Astrocyte of the spinal cord (primary cell): ENCODE measurements at places on chromosomes 12 and 14.
A peak's percentile ranks its signal among the peaks of the same experiment; 100 is the strongest.

DNA sequence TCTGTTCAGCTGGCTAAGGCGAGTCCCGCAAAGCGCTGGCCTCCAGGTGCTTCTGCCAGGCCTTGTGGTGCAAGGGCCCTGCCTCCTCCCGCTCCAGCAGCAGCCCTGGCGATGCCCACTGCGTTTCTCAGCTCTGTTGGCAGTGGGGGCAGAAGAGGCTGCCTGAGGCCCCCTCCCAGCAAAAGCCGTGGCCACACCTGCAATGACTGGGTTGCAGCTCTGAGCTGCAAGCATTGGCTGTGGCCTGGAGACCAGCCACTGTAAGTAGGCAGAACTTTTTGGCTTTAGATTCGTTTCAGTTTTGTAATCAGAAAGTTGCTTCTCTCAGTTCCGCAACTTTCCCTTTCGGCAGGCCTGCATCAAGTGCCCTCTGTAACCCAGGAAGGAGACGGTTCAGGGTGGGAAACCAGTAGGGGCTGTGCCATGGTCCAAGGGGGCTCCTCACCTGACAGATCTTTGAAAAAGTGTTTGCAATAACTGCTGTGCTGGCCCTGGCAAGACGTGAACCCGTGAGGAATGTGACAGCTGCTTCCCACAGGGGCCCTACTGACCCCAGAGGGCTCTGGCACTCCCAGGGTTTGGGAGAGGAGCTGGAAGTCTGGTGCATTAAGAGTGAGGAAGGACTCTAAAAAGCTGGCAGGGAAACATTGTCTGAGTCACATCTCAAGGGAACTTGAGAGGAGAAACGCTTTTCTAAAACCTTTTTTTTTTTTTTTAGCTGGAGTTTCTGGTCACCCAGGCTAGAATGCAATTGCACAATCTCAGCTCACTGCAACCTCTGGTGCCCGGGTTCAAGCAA is 54.5 kb upstream of the MAX start:
- DNase-seq, result peak; percentile 59

DNA sequence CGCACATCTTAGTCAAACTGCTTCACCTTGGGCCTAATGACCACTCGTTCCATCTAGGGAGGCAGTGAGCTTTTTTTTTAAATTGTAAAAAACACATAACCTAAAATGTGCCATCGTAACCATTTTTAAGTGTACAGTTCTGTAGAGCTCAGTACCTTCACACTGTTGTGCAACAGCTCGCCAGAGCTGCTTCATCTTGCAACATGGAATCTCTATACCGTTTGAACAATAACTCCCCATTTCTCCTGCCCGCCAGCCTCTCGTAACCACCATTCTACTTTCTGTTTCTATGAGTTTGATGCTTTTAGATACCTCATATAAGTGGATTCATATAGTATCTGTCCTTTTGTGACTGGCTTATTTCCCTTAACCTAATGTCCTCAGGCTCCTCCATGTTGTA is 196.2 kb downstream of the CHST11 start:
- no peak for DNase-seq

GRCh38 chr12:132021031-132021871 is 71.5 kb downstream of the EP400 start:
- no peak for DNase-seq

DNA sequence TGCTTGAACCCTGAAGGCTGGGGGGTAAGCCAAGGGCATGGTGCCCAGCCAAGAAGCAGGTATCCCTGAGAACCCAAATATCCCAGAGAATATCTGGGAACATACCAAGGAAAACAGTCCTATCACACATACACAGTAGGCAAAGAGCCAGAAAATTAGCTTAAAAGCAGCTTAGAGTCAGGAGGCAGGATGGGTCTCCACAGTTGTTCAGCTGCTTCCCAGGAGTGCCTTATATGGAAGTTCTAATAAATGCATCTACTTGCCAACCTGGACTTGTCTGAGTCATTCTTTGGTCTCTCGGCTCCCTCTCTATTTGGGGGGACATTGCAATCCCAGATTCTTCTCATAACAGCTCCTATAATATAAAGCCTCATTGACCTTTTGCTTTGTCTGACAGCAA is 9.0 kb upstream of the GPR135 start:
- peak; percentile 76 for DNase-seq

GRCh38 chr12:32076941-32077340 is 29.7 kb upstream of the BICD1 start:
- DNase-seq, result no peak

DNA sequence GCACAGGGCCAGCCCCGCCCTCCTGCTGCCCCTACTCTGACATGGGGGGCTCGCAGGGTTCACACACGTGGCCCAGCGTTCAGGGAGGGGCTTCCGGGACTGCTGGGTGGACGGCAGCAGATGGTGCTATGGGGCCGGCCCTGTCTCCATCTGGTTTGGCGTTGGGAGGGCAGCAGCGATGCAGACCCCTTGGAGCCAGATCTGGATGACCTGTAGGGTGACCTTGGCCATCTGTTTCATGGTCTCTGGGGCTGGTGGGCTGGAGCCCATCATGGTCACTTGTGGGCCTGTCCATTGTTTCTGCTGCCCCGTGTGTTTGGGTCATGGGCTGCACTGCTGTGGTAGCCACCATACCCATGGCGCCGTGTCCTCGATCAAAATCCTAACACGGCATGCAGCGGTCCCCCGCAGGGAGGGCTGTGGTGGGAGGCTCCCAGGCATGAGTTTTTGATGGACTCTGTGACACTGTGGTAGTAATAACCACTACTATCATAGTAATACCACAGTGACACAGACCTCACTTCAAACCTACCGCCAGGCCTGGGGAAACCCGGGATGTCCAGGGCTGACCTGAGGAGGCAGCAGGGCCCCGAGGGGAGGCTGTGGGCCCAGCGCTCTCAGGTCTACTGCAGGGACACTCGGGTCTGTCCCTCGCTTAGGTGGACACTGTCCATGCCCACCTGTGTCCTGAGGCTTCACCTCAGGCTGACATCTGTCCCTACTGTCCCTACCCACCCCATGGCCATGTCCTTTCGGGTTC is 359.4 kb downstream of the TMEM121 start:
- DNase-seq, result no peak

DNA sequence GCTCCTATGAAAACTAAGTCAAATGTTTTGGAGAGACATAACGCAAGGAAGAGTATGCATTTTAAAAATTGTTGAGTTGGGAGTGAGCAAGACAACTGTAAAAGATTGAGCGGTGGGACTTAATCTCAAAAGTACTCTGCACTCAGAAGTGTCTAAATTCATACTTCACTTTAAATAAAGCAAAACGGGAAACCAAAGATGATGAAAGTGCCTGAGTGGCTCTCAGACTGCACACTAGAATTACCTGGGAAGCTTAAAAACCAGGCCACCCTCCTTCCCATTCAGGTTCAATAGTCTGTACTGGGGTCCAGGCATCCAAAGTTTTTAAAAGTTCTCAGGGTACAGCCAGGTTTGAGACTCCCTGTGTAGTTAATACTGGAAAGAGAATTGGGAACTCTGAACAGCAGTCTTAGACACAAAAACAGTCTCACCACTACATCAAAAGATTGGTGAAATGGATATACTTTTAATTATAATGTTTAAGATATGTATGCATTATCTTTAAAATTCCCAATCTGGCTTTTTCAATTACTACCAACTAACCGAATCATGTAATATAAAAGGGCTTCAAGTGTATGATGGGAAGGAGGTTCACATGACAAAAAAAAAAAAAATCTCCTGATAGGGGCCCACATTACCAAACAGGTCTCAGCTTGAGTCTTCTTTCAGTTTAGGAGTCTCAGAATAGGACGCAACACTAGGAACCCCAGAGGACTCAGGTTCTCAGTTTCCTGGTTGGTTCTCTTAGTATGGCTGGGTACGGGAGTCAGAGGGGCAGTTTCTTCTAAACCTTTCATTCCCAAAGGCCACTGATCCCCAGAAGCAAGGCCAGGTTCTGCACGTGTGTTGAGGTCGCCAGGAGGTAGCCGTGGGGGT is 1.0 kb downstream of the HOMEZ start:
- no peak for DNase-seq

DNA sequence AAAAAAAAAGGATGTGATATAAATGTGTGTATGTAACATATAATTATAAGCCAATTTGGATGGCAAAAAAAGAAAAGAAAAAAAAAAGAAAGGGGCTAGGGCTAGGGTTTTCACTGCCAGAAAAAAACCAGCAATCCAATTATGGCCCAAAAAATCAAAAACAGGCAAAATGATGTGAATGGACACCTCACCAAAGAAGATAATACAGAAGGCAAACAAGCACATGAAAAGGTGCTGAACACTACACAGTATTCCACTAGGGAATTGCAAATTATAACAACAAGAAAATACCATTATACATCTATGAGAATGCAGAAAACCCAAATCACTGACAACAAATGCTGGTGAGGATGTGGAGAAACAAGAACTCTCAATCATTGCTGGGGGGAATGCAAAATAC is 12.1 kb upstream of the MIPOL1 start:
- no peak for DNase-seq

- DNase-seq, result no peak
Measured at GRCh38 chr12:77514511-77514910, 316.2 kb upstream of the NAV3 start.

- no peak for DNase-seq
Measured at GRCh38 chr12:58034712-58035111, 93.3 kb downstream of the ATP23 start.

GRCh38 chr14:68079941-68080697 is 260.5 kb downstream of the RAD51B start:
- DNase-seq, result no peak

DNA sequence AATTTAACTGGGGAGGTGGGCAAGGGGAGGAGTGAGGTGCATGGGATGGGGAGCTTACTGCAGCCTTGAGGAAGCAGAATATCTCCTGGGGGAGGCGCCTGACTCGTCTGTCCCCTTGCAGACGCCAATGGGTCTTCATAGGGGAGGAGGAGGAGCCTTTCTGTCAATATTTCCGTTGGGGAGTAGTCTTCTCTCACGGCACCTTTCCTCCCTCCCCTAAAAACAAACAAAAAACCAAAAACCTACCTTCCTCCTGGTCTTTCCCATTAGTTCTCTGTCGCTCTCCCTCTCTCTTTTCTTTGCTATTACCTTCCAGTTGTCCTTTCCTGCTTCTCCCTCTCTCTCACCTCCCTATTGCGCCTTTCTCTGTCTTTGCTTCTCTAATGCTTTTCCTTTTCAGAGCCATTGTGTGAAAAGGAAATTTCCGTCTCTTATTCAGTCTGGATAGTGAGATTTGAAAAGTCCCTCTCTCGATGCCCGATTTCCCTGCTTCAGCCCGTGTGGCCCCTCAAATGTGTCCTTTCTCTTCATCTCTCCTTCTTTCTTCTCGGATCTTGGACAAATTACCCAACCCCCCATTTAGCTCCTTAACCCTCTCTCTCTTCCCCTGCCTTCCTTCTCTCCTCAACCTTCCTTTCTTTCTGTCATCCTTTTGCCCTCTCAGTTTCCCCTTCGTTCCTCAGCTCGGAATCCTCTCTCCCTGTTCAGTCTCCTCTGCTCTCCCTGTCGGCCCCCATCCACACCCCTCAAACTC is 5.9 kb downstream of the GPR84 start:
- no peak for DNase-seq

DNA sequence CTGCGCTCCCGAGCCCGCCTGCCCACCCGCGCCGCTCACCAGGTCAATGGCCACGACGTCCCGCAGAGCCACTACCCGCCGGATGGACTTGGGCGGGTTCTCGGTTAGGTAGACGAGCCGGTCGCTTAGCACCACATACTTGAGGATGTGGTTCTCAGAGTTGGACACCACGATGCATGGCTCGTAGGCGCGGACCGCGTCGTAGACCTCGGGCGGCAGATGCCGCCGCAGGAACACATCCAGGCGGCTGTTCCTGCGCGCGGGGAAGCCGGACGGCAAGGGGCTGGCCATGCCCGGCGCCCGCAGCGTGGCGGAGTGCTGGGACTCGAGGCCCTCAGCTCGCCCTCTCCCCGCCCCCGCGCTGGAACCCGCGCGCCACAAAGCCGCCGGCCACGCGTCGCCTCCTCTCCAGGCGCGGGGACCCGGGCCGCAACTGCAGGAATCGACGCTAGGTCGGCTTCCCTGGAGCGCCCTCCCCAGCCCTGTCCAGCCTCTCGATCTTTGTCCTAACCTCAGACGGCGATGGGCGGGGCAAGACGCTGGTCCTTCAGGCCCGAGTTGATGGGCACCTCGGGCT is at the start of gene C12orf56:
C12orf56 (minus strand) TSS at position 484 of the 577 bp plus-strand sequence; CDS start at position 291, 193 bp downstream.
- no peak for DNase-seq

DNA sequence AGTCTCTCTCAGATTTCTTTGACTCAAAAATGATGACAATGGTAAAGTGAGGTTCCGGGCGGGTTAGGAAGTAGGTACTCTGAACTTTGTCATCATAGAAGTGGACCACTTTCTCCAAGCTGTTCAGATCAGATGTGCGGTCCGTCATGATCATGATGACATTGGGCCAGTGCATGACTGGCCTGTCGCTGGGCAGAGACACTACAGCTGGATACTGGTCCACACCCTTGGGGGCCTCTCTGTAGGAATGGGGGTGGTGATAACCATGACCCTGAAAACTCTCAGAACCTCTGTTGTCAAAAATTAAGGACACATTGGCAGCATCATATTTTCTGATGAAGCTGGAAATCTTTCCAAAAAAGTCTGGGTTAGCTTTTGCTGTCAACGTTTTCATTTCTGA is 28.2 kb downstream of the KICS2 start:
- no peak for DNase-seq

DNA sequence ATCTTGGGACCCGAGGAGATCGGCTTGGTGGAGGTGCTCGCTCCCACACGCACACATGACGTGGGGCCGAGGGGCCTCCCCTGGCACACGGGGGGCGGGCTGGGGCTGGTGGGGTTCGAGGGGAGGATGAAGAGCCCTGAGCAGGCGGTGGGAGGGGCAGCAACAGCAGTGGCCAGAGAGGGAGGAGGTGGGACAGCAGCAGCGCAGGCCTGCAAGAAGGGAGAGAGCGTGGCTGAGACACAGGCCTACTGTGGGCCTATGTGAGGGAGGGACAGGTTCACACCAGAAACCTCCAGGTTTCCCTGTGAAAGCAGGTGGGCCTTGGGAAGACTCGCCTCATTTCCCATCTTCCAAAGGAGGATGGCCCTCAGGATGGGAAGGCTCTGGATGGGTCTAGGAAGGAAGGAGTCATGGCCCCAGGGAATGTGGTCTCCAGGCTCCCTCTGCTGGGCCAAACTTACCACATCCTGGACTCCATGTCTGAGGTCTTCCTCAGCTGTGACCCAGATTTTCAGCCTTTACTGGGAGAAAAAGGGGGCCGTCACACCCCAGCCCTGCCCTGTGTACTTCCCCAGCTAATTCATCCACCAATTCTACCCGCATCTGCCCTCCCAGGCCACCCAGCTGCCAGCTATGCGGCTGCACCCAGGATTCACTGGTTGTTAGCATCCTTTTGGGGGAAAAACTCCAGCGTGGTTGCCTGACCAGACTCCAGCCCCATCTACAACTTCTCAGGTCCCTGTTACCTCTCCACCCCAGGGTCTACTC is 2.8 kb downstream of the PIANP start:
- DNase-seq, result peak; percentile 45

DNA sequence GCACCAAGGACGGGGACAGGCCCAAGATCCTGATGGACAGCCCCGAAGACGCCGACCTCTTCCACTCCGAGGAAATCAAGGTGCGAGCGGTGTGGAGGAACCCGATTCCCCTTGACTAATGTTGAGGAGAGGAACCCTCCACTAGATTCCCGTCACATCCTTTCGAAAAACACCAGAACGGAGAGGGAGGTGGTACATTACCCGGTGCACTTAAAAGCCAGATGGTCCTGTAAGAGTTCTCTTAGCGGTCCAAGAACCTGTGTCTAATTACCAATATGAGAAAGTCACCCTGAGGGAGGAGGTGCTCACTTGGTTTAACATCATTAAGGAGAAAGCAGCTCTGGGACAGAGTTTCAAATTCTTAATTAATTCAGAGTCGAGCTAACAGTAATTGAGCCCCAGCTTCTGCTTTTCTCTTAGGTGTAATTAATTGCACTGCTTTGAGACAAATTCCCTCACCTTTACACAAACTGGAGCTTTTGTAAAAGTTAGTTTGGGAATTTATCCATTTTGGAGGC is 450 bp downstream of the PRKAB1 start:
- no peak for DNase-seq

GRCh38 chr12:39795481-39795880 is 175.9 kb upstream of the ABCD2 start:
- DNase-seq, result no peak
